Dermis microvascular lymphatic vessel endothelial cell (primary cell): ENCODE measurements at places on chromosomes 3 and 15.
A peak's percentile ranks its signal among the peaks of the same experiment; 100 is the strongest.

DNA sequence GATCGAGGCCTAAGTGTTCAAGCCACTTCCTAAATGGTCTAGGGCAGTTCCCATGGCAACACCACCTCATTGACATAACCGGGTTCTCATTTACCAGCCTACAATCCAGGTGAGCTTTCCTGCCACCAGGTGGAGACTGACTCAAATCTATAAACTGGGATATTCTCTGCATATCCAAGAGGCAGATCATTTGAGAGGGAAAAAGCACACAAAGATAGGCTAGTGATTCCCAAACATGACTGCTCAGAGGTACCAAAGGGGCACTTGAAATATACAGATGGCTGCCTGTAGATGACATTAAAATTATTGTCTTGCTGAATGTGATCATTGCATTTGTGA lies 141.3 kb upstream of the PROK2 start:
- DNase-seq: peak; percentile 22

GRCh38 chr3:130743354-130743753 lies 3.3 kb downstream of the PIK3R4 start:
- DNase-seq: no peak

- DNase-seq: no peak
These were observed 47.7 kb upstream of the RASGRP1 start for GRCh38 chr15:38612159-38612863.

- no peak for DNase-seq
These were observed 162.8 kb upstream of the NSMCE3 start for GRCh38 chr15:29432191-29433049.

- DNase-seq: no peak
These were observed 20.6 kb upstream of the RBM5 start for GRCh38 chr3:50068134-50068533.

DNA sequence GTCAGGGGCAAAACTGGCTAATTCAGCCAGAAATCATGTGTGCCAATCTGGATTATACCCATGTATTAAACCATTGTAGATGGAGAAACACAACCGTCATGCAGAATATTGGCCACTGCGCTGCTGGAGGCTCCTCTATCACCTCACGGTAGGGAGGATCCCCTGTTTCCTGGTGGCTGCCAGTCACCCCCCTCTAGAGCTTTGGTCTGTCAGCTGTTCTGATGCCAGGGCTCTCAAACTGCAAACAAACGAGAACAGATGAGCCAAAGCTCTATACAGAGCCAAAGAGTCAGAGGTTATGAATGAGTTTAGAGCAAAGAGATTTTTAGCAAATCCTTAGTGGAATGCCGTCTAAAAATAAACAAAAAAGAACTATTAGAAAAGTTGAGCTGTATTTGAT lies 62.5 kb downstream of the IL20RB start:
- no peak for DNase-seq

GRCh38 chr15:42858540-42858939 lies 62.0 kb downstream of the TTBK2 start:
- DNase-seq: no peak

DNA sequence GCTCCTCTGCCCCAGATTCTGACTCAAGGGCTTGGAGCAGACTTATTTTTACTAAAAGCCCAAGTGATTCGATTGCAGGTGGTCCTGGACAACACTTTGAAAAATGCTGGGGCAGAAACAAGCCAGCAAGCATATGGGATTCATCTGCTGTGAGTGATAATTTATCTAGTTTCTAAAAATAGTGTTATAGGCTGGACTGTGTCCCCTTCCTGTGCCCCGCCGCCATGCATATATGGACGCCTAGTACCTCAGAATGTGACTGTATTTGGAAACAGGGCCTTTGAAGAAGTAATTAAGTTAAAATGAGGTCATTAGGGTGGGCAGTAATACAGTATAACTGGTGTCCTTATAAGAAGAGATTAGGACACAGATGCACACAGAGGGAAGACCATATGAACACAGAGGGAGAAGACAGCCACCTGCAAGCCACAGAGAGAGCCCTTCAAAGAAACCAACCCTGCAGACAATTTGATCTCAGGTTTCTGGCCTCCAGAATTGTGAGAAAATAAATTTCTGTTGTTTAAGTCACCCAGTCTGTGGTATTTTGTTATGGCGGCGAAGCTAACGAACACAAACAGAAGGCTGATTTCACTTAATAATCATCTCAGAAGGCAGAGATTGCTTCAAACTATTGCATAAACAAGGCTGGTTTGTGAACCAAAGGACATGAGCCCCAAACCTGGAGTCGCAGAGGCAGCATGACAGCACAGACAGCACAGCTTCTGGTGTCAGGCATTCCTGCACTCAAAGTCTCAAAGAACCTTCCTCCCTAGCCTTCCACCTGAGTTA lies 59.1 kb downstream of the CCNL1 start:
- no peak for DNase-seq

- DNase-seq: no peak
These were observed 73.8 kb downstream of the FLNB start for GRCh38 chr3:58082047-58082446.

GRCh38 chr3:195893516-195893915 lies 14.8 kb downstream of the TNK2 start:
- no peak for DNase-seq

DNA sequence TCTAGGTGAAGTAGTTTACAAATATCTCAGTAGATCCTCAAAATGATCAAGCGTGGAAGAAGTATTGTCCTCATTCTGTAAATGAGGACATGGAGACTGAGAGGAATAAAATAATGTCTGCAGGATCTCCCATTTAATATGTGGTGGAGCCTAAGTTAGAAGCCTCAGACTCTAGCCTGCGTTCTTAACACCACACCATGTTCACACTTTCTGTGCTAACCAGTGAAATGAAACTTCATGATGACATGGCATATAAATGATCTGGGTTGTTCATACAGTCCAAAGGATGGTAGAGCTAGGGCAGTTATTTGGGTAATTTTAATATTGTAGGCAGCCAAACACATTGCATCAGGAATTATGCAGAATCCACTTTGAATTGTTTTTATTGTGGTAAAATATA lies 25.1 kb upstream of the APH1B start:
- DNase-seq: no peak

- DNase-seq: no peak
These were observed 496.7 kb downstream of the SHQ1 start for GRCh38 chr3:72351536-72351935.

DNA sequence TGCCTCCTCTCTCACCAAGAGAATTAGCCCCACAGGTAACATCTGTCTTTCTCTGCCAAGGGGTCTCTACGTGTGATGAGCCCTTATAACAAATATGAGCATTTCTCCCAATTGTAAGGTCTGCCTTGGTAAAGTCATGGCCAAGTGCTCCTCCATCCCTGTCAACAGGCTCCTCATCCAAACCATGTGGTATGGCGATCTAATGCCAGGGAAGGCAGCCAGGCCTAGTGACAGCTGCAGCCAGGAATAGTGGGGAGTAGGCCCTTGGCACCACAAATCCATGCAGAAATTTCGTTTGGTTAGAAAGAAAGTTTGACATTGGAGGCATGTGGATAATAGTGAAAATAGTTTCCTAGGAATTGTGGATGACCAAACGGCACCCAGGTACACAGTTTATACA lies 4.7 kb upstream of the LRTM1 start:
- DNase-seq: no peak

DNA sequence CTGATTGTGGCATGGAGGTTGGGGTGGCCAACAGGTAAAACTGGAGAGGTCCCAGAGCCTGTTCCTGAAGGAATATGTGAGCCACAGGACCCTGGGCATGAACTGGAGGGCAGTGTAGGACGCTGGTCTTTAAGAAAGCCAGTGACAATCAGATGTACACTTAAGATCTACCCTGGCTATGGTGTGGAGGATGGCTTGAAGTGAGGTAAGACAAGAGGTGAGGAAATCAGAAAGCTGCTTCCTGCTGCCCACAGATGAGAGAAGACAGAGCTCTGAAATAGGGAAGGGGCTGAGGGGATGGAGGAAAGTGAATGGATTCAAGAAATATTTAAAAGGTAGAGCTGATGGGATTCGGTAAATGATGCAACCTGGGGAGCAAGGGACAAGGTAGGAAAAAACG lies 22.7 kb upstream of the KLHL6 start:
- no peak for DNase-seq

GRCh38 chr3:32992310-32992686 lies 40.9 kb downstream of the CCR4 start:
- DNase-seq: no peak

GRCh38 chr3:140368223-140368811 lies 309.5 kb upstream of the TRIM42 start:
- DNase-seq: no peak

- DNase-seq: peak; percentile 64
These were observed 81.8 kb downstream of the CLASP2 start for GRCh38 chr3:33636125-33636850.

GRCh38 chr15:98599909-98600691 lies 48.2 kb upstream of the IGF1R start:
- DNase-seq: no peak

DNA sequence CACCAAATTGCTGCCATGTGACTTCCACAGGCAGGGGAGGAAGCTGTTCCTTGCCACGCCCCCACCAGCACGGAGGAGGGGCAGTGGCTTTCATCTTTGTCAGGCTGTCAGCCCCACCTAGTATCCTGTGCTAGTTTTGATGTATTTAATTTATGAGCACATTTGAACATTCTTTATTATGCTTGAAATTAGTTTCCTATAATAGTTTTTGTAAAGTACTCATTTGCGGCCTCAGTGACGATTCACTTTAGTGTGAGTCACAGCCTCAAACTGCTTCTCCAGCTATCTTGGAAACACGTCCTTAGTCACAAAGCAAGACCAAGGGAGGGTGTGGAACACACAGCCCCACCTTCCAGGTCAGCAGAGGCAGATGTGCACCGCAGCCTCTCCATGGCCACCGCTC lies 239.9 kb upstream of the ATP10A start:
- DNase-seq: no peak

DNA sequence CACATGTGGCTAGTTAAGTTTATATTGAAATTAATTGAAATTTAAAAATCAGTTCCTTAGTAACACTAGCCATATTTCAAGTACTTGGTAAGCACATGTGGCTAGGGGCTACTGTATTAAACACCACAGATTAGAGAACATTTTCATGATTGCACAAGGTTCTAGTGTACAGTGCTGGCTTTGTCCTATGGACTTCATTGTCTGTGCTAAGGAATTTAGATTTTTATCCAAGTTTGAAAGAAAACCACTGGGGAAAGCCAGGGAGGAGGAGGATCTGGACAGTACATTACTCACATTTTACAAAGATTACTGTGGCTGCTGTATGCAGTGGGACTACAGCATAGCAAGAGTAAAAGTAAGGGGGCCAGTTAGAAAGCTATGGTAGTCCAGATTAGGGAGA lies 13.9 kb downstream of the STAC start:
- DNase-seq: no peak

GRCh38 chr3:100339786-100340185 lies 5.2 kb downstream of the NIT2 start:
- DNase-seq: no peak

- DNase-seq: no peak
These were observed 43.5 kb upstream of the AKAP13 start for GRCh38 chr15:85336880-85337279.

GRCh38 chr3:158111861-158112260 lies 2.0 kb downstream of the RSRC1 start:
- no peak for DNase-seq
